ENCODE measurements at places on chromosomes 5 and 9. TPM values are rescaled to one million over a fixed set of nuclear protein-coding genes. Genes with fewer than 3 reads are reported as not detected.
A peak's percentile ranks its signal among the peaks of the same experiment; 100 is the strongest.

DNA sequence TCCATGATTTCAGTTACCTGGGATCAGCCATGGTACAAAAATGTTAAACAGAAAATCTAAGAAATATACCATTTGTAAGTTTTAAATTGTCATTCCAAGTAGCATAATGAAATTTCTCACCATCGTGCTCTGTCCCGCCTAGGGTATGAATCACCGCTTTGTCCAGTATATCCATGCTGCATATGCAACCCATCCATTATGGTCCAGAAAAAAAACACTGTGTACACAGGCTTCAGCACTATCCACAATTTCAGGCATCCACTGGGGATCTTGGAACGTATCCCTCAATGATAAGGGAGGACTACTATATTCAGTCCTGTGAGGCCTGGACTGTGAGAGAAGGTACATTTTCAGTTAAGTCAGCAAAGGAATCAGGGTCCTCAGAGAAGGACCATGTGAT lies 37.6 kb upstream of the HNRNPA0 start:
- no peaks in the 10 kb centered on the region for H3K4me1 ChIP-seq
- no peak overlapping the region for H3K27ac ChIP-seq
- H3K4me3 ChIP-seq: no peak overlapping the region

GRCh38 chr9:105338308-105338707 lies 93.9 kb downstream of the SLC44A1 start:
- no peak overlapping the region for H3K4me3 ChIP-seq
- H3K4me1 ChIP-seq: peaks cover 23% of the 10 kb centered on the region
- no peak overlapping the region for H3K27ac ChIP-seq

DNA sequence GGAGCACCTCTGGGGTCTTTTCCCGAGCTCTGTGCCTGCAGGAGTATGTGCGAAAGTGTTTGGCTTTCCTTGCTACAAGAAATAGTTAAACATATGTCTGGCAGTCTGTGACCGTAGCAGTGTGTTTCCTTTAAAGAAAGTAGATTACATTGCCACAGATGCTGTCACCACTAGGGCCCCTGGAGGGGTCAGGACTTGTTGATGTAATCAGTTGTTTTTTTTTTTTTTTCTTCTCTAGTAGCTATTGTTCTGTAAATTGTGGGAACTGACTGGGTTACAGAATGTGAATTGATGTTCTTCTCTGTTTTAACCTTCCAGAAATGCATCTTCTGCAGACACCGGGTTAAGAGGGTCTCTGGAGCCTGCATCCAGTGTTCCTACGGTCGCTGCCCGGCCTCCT lies 345.6 kb downstream of the KDM4C start:
- no peaks in the 10 kb centered on the region for H3K27me3 ChIP-seq
- no peak overlapping the region for H3K27ac ChIP-seq
- H3K4me1 ChIP-seq: peaks cover 7% of the 10 kb centered on the region
- DNase-seq: no peak

DNA sequence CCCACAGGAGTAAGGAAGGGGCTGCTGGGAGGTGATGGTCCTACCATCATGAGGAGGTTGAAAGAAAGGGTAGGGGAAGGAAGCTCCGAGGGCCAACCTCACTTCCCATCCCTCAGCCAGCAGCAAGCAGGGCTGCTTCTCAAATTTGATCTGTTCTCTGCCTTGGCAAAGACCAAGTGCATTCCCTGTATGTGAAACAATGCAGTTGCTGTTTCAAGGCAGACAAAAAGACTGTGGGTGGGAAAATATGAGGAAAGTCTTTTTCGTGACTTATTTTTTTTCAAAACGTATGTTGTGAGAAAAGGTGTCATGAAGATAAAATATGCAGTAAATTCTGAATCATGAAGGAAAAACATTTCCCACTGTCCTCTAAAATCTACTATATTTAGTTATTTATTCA lies 165.9 kb downstream of the ARSB start:
- no peaks in the 10 kb centered on the region for H3K4me1 ChIP-seq
- H3K27me3 ChIP-seq: no peaks in the 10 kb centered on the region
- DNase-seq: no peak
- no peak overlapping the region for H3K27ac ChIP-seq
- H3K36me3 ChIP-seq: no peaks in the 10 kb centered on the region
- H3K4me3 ChIP-seq: no peak overlapping the region

DNA sequence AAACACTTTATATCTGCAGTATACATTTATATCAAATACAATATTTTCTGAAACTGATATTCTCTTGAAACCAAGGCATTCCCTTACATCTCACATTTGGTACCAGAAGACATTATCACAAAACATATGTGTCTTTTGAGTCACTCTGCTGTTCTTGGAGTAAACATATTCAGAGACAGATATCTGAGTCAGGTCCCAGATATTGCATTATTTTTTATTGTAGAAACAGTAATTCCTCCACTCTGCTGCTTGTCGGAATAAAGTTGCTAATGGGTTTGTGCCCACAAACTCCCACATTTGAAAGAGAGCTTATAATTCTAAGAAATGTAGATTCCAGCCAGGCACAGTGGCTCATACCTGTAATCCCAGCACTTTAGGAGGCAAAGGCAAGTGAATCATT lies 261.1 kb upstream of the DAPK1 start:
- no peak overlapping the region for H3K27ac ChIP-seq
- DNase-seq: no peak
- no peaks in the 10 kb centered on the region for H3K36me3 ChIP-seq
- H3K4me3 ChIP-seq: no peak overlapping the region
- H3K27me3 ChIP-seq: peaks cover 3% of the 10 kb centered on the region

GRCh38 chr5:124844371-124844920 lies 98.0 kb upstream of the ZNF608 start:
- DNase-seq: no peak
- H3K27me3 ChIP-seq: no peaks in the 10 kb centered on the region
- H3K27ac ChIP-seq: no peak overlapping the region

GRCh38 chr5:123178683-123179082 lies 89.6 kb downstream of the PRDM6 start:
- H3K27me3 ChIP-seq: peaks cover 16% of the 10 kb centered on the region
- no peak overlapping the region for H3K4me3 ChIP-seq
- DNase-seq: no peak
- no peaks in the 10 kb centered on the region for H3K36me3 ChIP-seq
- H3K4me1 ChIP-seq: no peaks in the 10 kb centered on the region

GRCh38 chr5:135294793-135295192 lies 104.2 kb downstream of the MACROH2A1 start:
- peaks cover 2% of the 10 kb centered on the region for H3K36me3 ChIP-seq
- H3K27ac ChIP-seq: no peak overlapping the region
- no peak for DNase-seq
- H3K4me1 ChIP-seq: no peaks in the 10 kb centered on the region
- no peak overlapping the region for H3K4me3 ChIP-seq

GRCh38 chr9:126479515-126479914 lies 134.2 kb upstream of the LMX1B start:
- H3K36me3 ChIP-seq: peaks cover 4% of the 10 kb centered on the region
- H3K27ac ChIP-seq: no peak overlapping the region
- H3K4me3 ChIP-seq: no peak overlapping the region
- H3K27me3 ChIP-seq: peaks cover 42% of the 10 kb centered on the region
- DNase-seq: no peak

GRCh38 chr9:109449036-109449798 lies 48.9 kb downstream of the PTPN3 start:
- H3K4me3 ChIP-seq: no peak overlapping the region
- DNase-seq: no peak
- no peak overlapping the region for H3K27ac ChIP-seq
- H3K4me1 ChIP-seq: peaks cover 40% of the 10 kb centered on the region
- peaks cover 2% of the 10 kb centered on the region for H3K36me3 ChIP-seq
- H3K27me3 ChIP-seq: peaks cover 3% of the 10 kb centered on the region

DNA sequence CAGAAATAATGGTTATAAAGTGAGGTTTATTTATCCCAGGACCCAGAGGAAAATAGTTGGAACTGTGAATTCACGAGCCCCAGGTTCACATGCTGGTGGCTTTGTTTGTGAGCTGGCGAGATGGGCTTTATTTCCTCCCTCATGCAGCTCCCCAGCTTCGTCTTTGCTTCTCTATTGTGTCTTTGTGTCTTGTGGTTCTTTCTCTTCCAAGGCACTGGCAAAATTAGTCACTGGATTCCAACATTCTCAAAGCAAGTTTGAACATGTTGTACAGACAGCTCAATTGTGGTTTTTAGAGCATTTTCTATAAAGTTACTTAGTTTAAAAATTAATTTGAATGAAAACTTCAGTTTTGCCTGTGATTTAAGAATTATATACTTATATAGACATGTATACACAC lies 7.2 kb downstream of the NDUFS6 start:
- H3K4me3 ChIP-seq: no peak overlapping the region
- H3K27ac ChIP-seq: no peak overlapping the region
- H3K36me3 ChIP-seq: peaks cover 54% of the 10 kb centered on the region
- no peaks in the 10 kb centered on the region for H3K27me3 ChIP-seq

GRCh38 chr9:136726631-136727191 lies 14.3 kb downstream of the DIPK1B start:
- DNase-seq: peak; percentile 21
- peak overlapping the region; percentile 88 for H3K27ac ChIP-seq
- H3K4me1 ChIP-seq: peaks cover 25% of the 10 kb centered on the region
- peak overlapping the region; percentile 98 for H3K4me3 ChIP-seq
- peaks cover 4% of the 10 kb centered on the region for H3K27me3 ChIP-seq

- no peaks in the 10 kb centered on the region for H3K27me3 ChIP-seq
- no peaks in the 10 kb centered on the region for H3K36me3 ChIP-seq
- H3K27ac ChIP-seq: no peak overlapping the region
- no peak overlapping the region for H3K4me3 ChIP-seq
- no peak for DNase-seq
Measured at GRCh38 chr9:107559494-107560086, 70.0 kb upstream of the KLF4 start.

DNA sequence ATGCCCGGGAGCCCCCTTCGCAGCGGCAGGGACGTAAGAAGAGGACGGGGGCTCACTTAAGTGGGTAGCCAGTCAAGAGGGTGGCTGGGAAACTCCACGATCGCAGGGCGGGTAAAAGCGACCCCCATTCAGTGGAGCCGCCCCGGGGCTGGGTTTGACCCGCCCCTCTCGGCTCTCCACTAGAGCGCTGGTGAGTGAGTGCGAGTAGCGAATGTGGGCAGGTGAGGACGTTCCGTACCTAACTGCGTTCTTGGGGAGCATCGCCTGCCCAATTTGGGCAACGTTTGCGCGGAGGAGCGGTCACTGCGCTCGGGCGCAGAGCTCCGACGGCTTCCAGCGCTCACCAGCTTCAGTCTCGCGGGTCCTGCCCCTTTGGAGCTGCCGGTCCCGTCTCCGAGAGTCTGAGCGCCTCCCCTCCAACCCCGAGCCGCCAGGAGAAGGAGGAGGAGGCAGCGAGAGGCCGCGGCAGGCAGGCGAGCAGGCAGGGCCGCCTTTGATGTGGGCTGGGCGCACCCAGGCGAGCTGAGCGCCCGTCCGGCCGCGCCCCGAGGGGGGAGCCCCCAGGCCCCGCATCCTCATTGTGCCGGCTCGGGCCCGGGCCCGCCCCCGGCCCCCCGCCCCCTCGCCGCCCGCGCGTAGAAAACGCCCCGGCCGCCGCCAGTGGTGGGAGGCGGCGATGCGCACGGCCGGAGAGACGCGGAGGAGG lies at the start of gene FGF18:
FGF18 (plus strand) TSS at position 666 of the 706 bp plus-strand sequence. CDS start 553 bp downstream, outside the sequence.
- H3K4me3 ChIP-seq: peak within 1 kb of the TSS; percentile 76
- DNase-seq: peak; percentile 41
- peaks cover 2% of the 10 kb centered on the region for H3K36me3 ChIP-seq
- no peak within 1 kb of the TSS for H3K27ac ChIP-seq

DNA sequence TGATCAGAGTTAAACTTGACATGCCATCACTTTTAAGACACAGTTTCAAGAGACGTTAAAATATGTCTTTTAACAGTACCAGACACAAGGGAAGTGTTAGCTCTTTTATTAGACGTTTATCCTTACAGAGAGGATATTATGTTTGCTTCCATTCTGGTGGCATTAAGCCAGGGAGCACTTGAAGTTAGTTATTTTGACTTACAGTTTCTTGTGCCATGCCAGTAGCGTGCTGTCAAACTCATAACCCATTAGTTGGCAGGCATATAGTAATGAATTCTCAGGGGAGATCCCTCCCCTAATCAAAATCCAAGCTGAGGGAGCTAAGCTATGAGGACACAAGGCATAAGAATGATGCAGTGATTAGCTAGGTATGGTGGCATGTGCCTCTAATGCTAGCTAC lies 66.5 kb downstream of the RPS6 start:
- H3K4me1 ChIP-seq: no peaks in the 10 kb centered on the region
- H3K36me3 ChIP-seq: peaks cover 7% of the 10 kb centered on the region
- no peaks in the 10 kb centered on the region for H3K27me3 ChIP-seq
- H3K4me3 ChIP-seq: no peak overlapping the region

GRCh38 chr5:73435759-73436534 lies 12.6 kb downstream of the FOXD1 start:
- H3K27ac ChIP-seq: peak overlapping the region; percentile 75
- peaks cover 3% of the 10 kb centered on the region for H3K36me3 ChIP-seq
- no peak overlapping the region for H3K4me3 ChIP-seq

DNA sequence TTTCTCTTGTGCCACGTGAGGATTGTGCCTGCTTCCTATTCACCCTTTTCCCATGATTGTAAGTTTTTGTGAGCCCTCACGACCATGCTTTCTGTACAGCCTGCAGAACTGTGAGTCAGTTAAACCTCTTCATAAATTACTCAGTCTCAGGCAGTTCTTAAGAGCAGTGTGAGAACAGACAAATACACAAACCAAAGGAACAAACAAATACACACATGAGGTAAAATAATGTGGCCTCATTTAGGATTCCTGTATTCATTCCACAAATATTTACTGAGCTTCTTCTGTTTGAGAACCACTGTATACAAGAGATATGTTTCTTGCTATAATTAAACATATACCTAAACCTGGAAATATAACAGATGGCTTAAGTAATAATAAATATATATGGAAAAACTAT lies 760.3 kb downstream of the CDH9 start:
- H3K4me1 ChIP-seq: no peaks in the 10 kb centered on the region
- no peaks in the 10 kb centered on the region for H3K27me3 ChIP-seq
- H3K4me3 ChIP-seq: no peak overlapping the region
- H3K27ac ChIP-seq: no peak overlapping the region

DNA sequence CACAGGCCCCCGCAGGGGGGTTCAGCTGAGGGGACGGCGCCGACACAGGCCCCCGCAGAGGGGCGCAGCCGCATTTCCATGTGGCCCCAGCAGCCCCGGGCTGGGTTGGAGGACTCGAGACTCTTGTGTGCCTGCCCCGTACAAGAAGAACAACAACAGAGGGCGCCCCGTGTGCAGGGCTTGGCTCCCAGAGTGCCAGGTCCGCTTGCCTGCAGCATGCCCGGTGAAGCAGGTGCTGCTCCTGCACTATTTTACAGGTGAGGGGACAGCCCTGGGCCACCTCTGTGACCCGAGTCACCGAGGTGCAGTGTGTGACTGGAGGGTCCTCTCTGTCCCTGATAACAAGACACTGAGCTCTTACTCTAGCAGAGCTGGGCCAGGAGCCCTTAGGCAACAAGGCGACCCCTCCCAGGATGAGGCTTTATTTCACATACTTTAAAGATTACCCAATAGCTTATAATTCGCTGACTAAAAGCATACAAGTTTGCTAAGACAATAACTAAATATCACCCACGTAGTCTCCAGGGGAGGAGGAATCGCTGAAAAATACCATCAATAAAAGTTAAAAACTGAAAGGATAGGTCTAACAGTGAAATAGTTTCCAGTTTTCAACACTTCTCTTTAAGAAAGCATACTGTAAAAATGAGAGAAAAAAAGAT lies 41.7 kb upstream of the SLC9A3 start:
- H3K4me1 ChIP-seq: no peaks in the 10 kb centered on the region
- no peak overlapping the region for H3K4me3 ChIP-seq
- no peak overlapping the region for H3K27ac ChIP-seq
- H3K27me3 ChIP-seq: peaks cover 9% of the 10 kb centered on the region
- DNase-seq: no peak
- no peaks in the 10 kb centered on the region for H3K36me3 ChIP-seq

The FOXD4L4 gene
- total RNA-seq: 0.10 TPM

The RNF145 gene
- 179 TPM for total RNA-seq

The MLANA gene
- total RNA-seq: not detected

The TMEM174 gene
- total RNA-seq: not detected

The UGT3A1 gene
- not detected for total RNA-seq

The DMRT2 gene
- 1.5 TPM for total RNA-seq

The FCN2 gene
- total RNA-seq: not detected

The ELAVL2 gene
- total RNA-seq: not detected

The PCDHB7 gene
- not detected for total RNA-seq

The HAVCR1 gene
- total RNA-seq: 2.4 TPM

The LURAP1L gene
- total RNA-seq: not detected

All from activated T-helper 1 cell treated with anti-CD3 and anti-CD28 coated beads, Interleukin-12 subunit alpha, Interleukin-12 subunit beta, Interleukin-2, Interleukin-4 antibody, amounts not matched to agents 30 ng/mL and 10 ng/mL and 1 ng/mL, durations not matched to agents 14 hours and 24 hours and 36 hours (primary cell).